Left lung (tissue), 14 donors: ENCODE measurements at places on chromosomes 2 and 18. TPM values are rescaled to one million over a fixed set of nuclear protein-coding genes. Genes with fewer than 3 reads are reported as not detected.

- DNase-seq, result no peak
These were observed 341.3 kb downstream of the TGIF1 start for GRCh38 chr18:3791238-3791637.

- no peak for DNase-seq
These were observed 364.7 kb downstream of the ERBB4 start for GRCh38 chr2:212173756-212174510.

The KIF1A gene
- polyA plus RNA-seq, result 2.1 TPM

GRCh38 chr2:158392687-158393086 is 63.9 kb downstream of the CCDC148 start:
- DNase-seq, result no peak

DNA sequence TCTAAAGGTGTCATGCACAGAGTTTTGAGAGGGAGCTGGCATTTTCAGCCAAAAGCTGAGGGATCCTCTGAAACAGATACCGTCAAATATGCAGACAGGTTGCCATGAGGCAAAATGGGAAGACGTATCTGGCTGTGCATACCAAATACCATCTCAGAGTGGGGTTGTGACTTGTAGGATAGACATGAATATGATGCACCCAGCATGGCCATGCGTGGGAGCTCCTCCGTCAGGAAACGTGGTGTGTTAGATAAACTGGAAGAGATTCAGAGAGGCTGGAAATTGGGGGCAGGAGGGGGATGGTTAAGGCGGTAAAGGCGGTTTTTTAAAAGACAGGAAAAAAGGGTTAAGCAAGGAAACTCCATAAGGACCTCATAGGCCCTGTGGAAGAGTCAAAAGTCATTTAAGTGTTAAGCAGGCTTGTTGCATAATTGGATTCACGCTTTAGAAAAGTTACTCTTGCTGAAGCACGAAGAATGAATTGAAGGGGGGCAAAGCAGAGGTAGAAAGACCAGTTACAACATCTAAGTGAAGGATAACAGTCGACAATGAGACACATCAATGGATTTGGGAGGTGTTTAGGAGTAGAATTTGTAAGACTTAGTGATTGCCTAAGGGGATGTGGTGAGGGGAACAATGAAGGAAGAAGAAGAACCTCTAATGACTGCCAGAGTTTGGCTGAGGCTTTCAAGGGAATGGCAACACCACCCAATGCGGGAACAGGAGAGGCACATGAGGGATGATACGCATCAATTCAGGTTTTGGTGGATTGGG is 139.6 kb upstream of the CTAGE1 start:
- no peak for DNase-seq
